Stimulated activated CD4-positive, alpha-beta T cell treated with anti-CD3 and anti-CD28 coated beads, Interleukin-1b, Interleukin-23, amount 100 ng/mL, for 1 hour (primary cell): ENCODE measurements at places on chromosomes 6 and 20.

DNA sequence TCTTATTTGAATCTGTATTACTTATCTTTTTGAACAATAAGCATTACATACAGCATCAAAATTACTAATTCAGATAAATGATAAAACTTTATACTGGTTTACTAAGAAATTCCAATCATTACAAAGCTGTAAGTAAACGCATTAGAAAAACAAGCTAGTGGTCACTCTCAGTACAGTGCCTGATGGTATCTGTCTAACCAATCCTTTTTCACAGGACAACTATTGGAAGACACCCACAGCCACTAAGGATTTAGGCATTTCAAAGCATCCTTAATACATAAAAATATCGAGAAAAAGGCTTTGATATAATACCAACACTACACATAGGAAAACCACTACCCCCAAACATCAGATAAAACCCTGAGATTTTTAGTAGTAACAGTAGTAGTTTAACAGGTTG lies 2.6 kb downstream of the CD164 start:
- no peak for DNase-seq

DNA sequence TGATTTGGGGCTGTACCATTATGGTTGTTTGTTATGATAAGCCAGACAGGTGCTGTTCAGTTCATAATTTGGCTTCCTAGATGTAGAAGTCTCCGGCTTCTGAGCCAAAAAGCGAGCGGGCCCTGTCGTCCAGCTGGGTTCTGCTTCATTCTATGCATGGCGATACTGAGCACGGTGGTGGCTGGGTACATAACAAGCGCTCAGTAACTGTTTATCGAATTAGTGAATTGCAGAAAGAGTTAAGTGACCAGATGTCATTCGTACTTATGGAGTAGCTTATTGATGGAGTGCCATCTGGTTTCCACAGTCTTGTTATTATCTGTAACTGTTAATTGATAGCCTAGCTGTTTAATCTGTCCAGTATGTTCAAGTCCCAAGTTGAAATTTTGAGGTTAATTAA lies 85.0 kb downstream of the DTD1 start:
- no peak for DNase-seq

GRCh38 chr20:63163596-63164483 lies 52.1 kb downstream of the YTHDF1 start:
- DNase-seq, result no peak

DNA sequence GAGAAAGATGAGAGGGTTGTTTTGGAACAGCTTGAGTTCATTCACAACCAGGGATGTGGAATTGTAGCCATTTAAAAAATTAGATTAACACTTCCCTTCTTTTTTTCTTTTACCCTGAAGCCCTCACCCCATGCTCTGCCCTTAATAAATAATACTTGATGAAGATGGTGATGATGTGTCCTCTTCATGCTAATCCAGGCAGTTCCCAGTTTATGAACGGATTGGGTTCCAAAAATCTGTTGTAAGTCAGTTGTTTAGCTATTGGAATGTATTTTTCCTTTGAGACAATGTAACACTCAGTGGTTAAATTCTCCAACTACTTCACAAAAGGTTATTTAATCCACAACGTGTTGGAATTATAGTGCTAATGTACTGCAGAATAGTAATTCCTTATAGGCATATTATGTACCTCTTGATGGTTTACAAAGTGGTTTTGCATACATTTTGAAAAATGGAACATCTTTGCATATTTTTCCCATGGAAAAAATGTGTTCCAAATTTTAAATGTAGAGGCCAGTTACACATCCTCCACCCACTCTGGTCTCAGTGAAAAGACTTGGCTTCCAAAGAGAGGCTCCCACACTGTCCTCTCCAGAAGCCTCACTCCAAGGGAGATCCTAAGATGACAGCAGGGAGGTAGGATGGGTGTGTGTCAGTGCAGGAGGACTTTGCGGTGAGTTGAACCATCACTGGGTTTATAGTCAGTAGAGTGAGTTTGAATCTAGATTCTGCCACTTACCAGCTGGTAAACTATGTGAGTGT lies 45.8 kb upstream of the CEP162 start:
- DNase-seq, result no peak

- no peak for DNase-seq
Measured at GRCh38 chr20:61932199-61932592, 133.5 kb downstream of the TAF4 start.

DNA sequence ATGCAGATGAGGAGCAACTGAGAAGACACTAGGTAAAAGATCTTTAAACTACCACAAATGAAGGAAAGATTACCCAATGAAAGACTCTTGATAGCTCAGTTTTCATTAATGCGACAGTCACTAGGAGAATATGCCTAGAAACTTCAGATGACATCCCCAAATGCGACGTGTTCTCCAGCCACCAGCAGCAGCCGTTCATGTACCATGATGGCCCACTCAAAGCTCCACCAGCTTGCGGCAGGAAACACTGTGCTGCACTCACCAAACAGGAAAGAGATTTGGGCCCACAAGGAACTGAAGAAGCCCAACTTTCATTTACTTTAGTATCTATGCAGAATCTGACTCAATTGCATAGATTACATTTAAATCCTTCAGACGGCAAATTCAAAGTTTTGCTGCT lies 7.5 kb downstream of the DIDO1 start:
- DNase-seq, result no peak
